ENCODE measurements at places on chromosomes 11 and 22. TPM values are rescaled to one million over a fixed set of nuclear protein-coding genes. Genes with fewer than 3 reads are reported as not detected.

DNA sequence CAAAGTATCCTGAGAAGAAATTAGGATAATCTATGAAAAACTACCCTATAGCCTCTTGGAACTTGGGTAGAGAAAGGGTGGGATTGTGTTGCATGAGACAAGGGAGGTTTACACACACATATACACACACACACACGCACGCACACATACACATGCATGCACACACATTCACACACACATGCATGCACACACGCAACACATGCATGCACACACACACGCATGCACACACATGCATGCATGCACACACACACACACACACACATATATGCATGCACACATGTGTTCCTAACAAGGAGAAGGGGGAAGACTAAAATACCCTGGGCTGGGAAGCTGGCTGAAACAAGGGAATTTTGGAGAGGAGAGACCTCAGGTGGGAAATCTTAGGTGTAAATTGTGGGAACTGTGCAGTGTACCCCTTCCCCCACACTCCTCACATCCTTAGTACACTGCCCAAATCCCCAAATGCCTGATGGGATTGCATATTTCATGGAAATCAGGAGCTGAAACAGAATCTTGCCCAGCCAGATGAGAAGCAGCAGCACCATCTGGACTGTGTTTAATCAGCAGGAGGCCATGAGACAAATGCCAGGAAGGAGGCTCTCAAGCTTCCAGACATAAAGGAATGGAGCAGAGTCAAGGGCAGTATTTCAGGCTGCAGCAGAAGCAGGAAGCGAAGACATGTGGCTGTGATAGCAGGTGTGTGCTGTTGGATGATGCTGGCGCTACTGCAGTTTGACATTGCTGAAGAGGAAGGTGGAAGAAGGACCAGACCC, 14.6 kb upstream of the POLD3 start:
- DNase-seq = no peak

- peak; percentile 14 for DNase-seq
Observed at GRCh38 chr11:64770120-64770519, 8.2 kb downstream of the SF1 start.

DNA sequence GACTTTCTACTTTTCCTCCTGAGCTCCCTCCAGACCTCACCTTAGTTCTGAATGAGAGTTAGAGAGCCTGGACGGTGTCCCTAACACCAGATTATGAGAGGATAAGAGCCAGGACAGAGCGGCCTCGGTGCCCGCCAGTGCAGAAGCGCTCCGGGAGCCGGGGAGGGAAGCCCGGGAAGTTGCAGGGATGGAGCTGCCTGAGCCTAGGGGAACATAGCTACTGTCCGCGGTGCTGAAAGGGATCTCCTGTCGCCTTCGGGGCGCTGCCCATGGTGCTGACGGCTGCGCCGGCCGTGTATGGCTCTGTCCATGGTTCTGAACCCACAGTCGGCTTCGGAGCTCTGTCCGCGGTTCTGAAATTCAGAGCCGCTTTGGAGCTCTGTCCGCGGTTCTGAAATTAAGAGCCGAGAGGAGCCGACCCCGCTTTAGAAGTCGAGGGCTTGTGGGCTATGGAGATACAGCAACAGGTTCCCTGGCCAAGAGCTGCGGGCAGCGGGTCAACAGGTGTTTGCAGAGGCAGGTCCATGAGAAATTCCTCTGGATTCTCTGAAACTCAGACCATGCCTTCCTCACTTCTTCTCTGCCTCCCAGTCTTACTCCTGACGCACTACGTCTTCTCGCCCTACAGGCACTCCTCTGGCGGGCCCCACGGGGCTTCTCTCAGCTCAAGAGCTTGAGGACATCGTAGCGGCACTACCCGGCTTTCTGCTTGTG, 814 bp downstream of the NPAS4 start:
- DNase-seq = peak; percentile 92

Gene FGF3
- not detected for total RNA-seq

Gene MS4A7
- 33.1 TPM for total RNA-seq

Gene MS4A15
- total RNA-seq = not detected

Gene TSPAN32
- 15.0 TPM for total RNA-seq

Gene OR8G5
- not detected for total RNA-seq

DNA sequence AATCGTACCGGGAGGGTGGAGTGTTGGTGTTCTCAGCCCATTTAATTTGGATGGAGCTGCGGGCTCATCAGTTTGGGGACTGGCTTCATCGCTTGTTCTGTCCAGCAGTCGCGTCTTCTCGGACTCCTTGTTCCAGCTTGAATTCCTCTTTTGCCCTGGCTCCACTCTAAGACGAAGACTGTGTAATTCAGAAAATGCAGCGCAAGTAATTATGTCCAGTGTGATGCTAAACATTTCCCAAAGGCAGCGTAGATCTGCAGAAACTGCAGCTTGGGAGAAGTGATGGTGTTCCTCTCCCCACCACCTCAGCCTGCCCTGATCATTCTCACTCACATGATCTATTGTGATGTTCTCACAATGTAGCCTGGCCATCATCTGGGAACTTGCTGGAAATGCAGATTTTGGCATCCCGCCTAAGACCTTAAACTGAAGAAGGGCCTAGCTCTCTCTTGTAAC, 666 bp downstream of the SLC25A18 start:
- peak; percentile 53 for DNase-seq

Gene C11orf97
- total RNA-seq = not detected

GRCh38 chr11:88402784-88403183, 65.2 kb upstream of the CTSC start:
- no peak for DNase-seq

- no peak for DNase-seq
Observed at GRCh38 chr11:57399972-57400578, 9.6 kb upstream of the PRG2 start.

Gene CATSPERZ
- not detected for total RNA-seq

DNA sequence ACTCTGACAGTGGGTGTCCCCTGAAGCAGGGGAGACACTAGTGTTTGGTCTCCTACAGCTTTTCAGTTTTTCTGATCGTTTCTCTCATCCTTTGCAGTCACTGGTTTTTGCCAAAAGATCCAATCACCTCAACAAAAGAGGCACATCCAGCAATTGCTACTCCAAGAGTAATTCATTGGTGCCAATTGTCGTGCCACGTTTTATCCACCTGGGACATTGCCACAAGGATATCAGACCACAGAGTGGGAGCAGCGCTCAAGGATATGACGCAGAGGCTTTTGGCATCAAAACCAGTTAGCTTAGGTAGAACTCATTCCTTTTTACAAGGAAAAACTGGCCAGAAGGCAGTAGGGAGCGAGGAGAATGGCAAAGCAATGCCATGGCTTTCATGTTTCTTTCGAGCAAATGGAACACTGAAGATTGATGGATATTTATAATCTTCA, 40.9 kb upstream of the BLID start:
- DNase-seq = peak; percentile 42

Gene EHF
- 0.65 TPM for total RNA-seq

GRCh38 chr22:44500599-44500998, 2.6 kb upstream of the RTL6 start:
- DNase-seq = no peak

Gene PRR33
- 0.10 TPM for total RNA-seq

DNA sequence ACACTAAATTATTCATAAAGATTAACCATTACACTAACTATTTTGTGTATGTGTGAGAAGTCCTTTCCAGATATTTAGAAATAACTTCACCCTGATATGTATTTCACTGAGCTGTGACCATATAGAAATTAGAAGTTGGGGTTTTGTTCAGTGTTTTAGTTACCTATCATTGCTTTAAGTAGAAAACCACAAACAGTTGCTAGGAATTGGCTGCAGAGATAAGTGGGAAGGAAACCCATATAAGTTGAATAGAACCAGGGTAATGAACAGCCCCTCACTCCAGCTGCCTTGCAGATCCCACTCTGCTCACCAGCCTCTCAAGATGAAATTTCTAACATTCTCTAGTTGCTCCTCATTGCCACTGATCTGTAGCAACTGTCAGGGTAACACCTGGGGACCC, 10.3 kb downstream of the SRSF8 start:
- no peak for DNase-seq

Gene VWCE
- 2.3 TPM for total RNA-seq

GRCh38 chr11:86596861-86597586, 75.4 kb downstream of the ME3 start:
- peak; percentile 47 for DNase-seq

Gene GGA1
- 26.6 TPM for total RNA-seq

DNA sequence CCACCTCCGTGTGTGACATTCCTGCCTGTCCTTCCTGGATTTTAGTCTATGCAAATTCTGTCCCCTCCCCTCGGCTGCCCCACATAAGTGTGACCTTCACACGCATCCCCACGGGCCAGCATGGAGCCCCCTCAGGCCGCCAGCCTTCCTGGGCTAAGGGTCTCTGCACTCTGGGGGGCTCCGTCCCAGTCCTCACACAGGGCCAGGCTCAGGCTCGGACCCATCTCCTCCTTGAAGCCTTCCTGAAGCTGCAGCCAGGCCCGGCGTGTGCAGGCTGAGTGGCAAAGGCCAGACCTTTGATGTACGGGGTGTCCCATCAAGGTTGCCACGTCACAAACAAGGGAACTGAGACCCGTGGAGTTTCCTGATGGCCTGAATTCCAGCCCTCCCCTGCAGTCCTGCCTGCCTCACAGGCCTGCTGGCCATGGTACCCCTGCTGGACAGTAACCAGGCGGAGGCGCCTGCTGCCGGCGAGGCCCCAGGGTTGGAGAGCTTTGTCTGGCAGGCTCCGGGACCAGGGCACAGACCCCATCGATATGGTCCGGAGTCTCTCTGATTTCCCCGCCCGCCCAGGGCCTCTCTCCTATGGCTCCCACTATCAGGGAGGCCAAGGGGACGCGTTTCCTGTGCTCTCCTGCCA, 791.7 kb downstream of the BRD1 start:
- DNase-seq = peak; percentile 48

Gene ACO2
- total RNA-seq = 415 TPM

GRCh38 chr11:78313898-78314297, 103.7 kb downstream of the GAB2 start:
- DNase-seq = no peak

DNA sequence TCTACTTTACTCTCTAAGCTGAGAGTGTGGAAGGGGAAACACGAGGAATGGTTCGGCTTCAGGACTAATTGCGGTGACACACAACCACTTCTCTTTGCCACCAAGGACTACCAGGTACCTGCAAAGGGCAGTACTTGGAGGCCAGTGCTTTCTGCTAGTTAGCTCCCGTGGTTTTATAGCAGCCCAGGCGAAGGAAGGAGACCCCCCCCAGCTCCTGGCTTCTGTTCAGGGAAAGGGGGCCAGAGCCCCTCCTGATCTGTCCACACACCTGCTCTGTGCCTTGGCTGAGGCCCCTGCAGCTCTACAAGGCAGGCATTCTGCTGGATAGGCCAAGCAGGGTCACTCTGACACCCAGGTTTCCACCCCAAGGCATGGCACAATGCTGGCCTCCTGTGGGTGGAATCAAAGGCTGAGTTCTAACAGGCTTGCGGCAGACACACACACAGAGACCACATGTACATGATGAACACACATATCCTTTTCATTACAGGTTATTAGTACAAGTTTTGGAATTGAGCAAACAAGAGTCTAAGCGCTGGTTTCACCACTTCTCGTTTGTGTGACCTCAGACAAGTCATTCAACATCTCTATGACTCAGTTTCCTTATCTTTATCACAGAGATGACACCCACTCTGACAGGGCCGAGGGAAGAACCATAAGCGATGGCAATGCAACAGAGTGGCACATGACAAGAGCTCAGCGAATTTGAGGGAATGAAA, 7.5 kb downstream of the SERPIND1 start:
- no peak for DNase-seq

- DNase-seq = no peak
Observed at GRCh38 chr11:40202589-40203270, 1256.7 kb downstream of the LRRC4C start.

Gene SHISAL1
- 1.4 TPM for total RNA-seq

Data from left cardiac atrium (tissue), 4 donors.